Activated naive CD4-positive, alpha-beta T cell treated with anti-CD3 and anti-CD28 coated beads, Interleukin-2, amount 10 ng/mL, durations not matched to agents 7 days and 5 days (primary cell): ENCODE measurements at places on chromosomes 1 and 21.

DNA sequence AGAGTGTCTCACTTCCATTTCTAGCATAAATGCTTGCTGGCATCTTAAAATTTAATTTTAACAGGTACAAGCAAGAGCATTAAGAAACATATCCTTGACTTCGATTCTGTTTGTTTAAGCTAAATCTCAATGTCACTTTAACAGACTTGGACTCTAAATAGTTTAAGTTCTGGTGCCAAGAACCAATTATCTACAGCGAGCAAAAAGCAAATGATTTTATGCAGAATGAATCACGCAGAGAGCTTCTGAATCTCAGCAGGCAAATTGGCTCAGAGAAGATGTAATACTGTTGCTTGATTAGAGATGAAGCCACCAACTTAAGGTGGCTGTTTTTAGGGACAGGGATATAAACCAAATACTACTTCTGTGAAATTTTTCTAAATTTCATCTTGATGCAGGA lies 117.0 kb upstream of the PLD5 start:
- no peaks in the 10 kb centered on the region for H3K4me1 ChIP-seq
- no peaks in the 10 kb centered on the region for H3K27me3 ChIP-seq
- DNase-seq, result no peak
- no peak overlapping the region for H3K27ac ChIP-seq
- no peaks in the 10 kb centered on the region for H3K36me3 ChIP-seq
- H3K4me3 ChIP-seq, result no peak overlapping the region

DNA sequence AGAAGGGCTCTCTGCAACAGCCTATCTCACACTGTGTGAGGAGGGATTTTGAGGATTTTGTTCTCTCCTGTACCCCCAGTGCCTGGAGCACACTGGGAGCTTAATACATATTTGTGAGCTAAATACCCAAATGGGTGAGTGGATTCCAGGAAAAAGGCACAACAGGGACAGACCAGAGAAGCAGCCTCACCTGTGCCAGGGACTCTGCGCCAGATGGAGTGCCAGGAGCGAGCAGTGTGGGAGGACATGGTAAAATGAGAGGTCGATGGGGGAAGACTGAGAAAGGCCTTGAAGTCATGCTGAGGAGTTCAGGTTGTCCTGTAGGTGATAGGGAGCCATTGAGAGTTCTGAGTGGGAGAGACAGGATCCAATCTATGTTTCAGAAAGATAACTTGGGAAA lies 11.0 kb upstream of the KCNA2 start:
- peaks cover 13% of the 10 kb centered on the region for H3K36me3 ChIP-seq
- DNase-seq, result no peak
- peaks cover 62% of the 10 kb centered on the region for H3K4me1 ChIP-seq
- H3K4me3 ChIP-seq, result no peak overlapping the region
- H3K27me3 ChIP-seq, result peaks cover 18% of the 10 kb centered on the region

GRCh38 chr1:156226782-156227181 lies 14.0 kb downstream of the PMF1 start:
- no peaks in the 10 kb centered on the region for H3K27me3 ChIP-seq
- peaks cover 41% of the 10 kb centered on the region for H3K4me1 ChIP-seq
- H3K4me3 ChIP-seq, result no peak overlapping the region
- H3K27ac ChIP-seq, result peak overlapping the region; percentile 89

DNA sequence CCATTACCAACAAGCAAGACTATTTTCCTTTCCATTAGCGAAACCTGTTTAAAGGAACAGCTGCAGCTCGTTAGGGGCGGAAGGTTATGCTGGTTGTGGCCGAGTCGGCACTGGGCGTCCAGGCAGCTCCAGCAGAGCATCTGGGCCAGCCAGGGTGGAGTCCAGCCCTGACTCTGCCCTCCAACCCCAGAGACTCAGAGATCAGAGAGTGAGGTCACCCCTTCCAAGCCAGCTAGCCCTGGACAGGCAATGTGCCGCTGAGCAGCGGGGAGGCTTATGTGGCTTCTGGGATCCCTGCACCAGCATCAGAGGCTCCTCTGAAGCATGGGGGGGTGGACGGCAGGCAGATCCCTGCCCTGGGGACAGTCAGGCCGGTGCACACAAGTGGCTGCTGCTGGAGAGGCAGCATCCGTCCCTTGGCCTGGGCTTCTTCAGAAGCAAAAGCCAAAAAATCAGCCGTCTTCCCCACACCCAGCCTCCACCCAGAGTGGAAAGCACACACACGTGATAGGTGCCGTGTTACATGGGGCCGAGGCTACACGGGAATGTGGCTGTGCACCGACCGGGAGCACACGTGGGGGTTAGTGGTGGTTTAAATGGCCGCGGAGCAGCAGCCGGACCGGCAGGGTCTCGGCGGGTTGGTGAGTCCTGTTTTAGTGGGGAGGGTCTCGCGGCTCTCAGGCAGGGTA lies 30.1 kb downstream of the SLC66A1 start:
- H3K36me3 ChIP-seq, result peaks cover 43% of the 10 kb centered on the region
- no peak for DNase-seq
- H3K27ac ChIP-seq, result no peak overlapping the region
- H3K4me1 ChIP-seq, result no peaks in the 10 kb centered on the region

GRCh38 chr1:233512538-233512937 lies 101.4 kb upstream of the KCNK1 start:
- H3K4me1 ChIP-seq, result no peaks in the 10 kb centered on the region
- no peaks in the 10 kb centered on the region for H3K27me3 ChIP-seq
- no peak for DNase-seq
- no peaks in the 10 kb centered on the region for H3K36me3 ChIP-seq
- H3K4me3 ChIP-seq, result no peak overlapping the region

GRCh38 chr21:45891388-45892155 lies 90.0 kb upstream of the COL6A1 start:
- H3K36me3 ChIP-seq, result no peaks in the 10 kb centered on the region
- H3K27me3 ChIP-seq, result peaks cover 40% of the 10 kb centered on the region
- H3K4me3 ChIP-seq, result no peak overlapping the region
- H3K4me1 ChIP-seq, result peaks cover 63% of the 10 kb centered on the region
- DNase-seq, result no peak

DNA sequence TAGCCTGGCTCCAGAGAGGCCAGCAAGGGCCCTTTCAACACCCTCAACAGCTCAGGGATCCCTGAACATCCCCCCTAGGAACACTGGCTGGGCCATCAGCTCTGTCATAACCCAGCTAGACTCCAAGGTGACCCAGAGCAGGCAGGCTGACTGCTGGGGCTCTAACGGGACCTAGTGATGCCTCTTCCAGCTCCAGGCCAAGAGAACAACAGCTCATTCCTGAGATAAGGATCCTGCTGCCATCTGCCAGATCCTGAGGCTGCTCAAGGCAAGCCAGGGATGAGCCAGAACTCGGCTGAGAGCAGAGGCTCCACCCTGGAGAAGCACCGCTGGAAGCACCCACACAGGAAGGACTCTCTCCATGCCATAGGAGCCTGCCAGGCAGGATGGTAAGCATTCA lies 2.0 kb downstream of the VSIG8 start:
- no peak for DNase-seq
- H3K4me1 ChIP-seq, result no peaks in the 10 kb centered on the region
- H3K27ac ChIP-seq, result no peak overlapping the region
- peaks cover 18% of the 10 kb centered on the region for H3K27me3 ChIP-seq
- H3K36me3 ChIP-seq, result no peaks in the 10 kb centered on the region
- H3K4me3 ChIP-seq, result no peak overlapping the region

GRCh38 chr1:86542631-86543030 lies 4.2 kb upstream of the CLCA4 start:
- no peaks in the 10 kb centered on the region for H3K36me3 ChIP-seq
- no peaks in the 10 kb centered on the region for H3K4me1 ChIP-seq
- no peak overlapping the region for H3K27ac ChIP-seq
- no peak for DNase-seq
- no peak overlapping the region for H3K4me3 ChIP-seq

DNA sequence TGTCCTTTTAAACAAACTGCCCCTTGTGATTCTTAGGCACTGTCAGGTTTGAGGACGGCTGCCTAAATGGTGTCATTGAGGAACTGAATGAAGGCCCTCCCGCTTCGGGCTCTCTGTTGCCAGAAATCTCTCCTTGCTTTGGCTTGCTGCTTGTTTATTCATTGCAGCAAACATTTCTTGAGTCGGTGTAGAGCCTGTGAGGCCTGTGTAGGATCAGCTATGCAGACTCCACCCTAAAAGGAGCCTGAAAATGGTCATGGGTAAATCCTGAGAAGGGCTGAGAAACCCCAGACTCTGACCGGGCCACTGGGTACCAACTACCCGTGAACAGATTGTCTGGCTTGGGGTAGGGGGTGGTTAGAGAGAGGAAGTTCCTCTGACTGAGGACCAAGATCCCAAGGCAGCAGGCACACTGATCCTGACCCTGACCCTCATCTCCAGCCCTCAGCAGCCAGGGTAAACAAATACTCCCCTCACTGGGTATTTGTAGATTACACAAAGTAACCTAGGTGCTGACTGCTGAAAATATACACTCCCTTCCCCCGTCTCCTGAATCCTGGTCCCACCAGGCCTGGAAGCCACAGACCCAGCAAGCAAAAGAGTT lies 3.1 kb downstream of the IL6R start:
- DNase-seq, result no peak
- H3K4me1 ChIP-seq, result peaks cover 78% of the 10 kb centered on the region
- H3K4me3 ChIP-seq, result peak overlapping the region; percentile 84
- peaks cover 18% of the 10 kb centered on the region for H3K27me3 ChIP-seq
- peak overlapping the region; percentile 88 for H3K27ac ChIP-seq

DNA sequence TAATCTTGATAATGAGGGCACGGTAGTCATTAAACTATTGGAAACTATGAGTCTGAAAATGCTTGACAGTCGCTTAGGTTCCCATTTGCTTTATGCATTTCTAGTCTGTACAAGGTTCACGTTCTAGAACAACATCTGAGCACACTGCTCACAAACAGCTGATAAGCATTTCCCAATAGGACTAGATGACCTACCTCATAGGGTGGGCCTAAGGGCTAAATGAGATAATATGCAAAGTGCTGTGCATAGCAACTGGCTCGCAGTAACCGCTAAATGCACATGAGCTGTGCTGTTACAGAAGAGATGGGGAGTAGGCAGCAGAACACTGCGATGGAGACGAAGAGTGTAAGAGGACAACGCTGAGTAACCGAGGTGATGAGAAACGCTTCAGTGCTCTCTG lies 628.0 kb downstream of the SMYD3 start:
- DNase-seq, result no peak
- no peaks in the 10 kb centered on the region for H3K36me3 ChIP-seq
- no peaks in the 10 kb centered on the region for H3K27me3 ChIP-seq
- no peaks in the 10 kb centered on the region for H3K4me1 ChIP-seq
- H3K4me3 ChIP-seq, result no peak overlapping the region

GRCh38 chr1:218524526-218524925 lies 179.4 kb downstream of the TGFB2 start:
- DNase-seq, result no peak
- no peak overlapping the region for H3K4me3 ChIP-seq
- H3K27me3 ChIP-seq, result peaks cover 5% of the 10 kb centered on the region
- no peaks in the 10 kb centered on the region for H3K4me1 ChIP-seq
- no peak overlapping the region for H3K27ac ChIP-seq
- H3K36me3 ChIP-seq, result no peaks in the 10 kb centered on the region

DNA sequence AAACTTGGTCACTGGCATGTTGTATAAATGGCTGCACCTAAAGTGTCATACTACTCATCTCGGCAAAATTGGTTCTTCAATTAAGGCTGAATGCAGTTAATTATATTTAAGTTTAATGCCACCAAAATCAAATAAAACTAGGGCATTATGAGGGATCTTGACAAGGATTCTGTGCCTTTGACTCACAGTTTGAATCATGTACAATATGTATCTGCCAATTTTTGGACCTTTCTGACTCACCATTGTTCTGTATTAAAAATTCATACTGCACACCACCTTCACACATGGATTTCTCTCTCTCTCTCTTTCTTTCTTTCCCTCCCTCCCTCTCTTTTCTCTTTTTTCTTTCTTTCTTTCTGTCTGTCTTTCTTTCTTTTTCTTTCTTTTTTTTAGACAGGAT lies 14.1 kb upstream of the STXBP3 start:
- H3K4me1 ChIP-seq, result no peaks in the 10 kb centered on the region
- no peaks in the 10 kb centered on the region for H3K36me3 ChIP-seq
- peaks cover 39% of the 10 kb centered on the region for H3K27me3 ChIP-seq
- H3K27ac ChIP-seq, result no peak overlapping the region
- DNase-seq, result no peak

- H3K27me3 ChIP-seq, result no peaks in the 10 kb centered on the region
- no peaks in the 10 kb centered on the region for H3K36me3 ChIP-seq
- H3K4me1 ChIP-seq, result peaks cover 3% of the 10 kb centered on the region
- H3K27ac ChIP-seq, result no peak overlapping the region
- DNase-seq, result no peak
Measured at GRCh38 chr1:75273110-75273509, 138.9 kb downstream of the LHX8 start.

DNA sequence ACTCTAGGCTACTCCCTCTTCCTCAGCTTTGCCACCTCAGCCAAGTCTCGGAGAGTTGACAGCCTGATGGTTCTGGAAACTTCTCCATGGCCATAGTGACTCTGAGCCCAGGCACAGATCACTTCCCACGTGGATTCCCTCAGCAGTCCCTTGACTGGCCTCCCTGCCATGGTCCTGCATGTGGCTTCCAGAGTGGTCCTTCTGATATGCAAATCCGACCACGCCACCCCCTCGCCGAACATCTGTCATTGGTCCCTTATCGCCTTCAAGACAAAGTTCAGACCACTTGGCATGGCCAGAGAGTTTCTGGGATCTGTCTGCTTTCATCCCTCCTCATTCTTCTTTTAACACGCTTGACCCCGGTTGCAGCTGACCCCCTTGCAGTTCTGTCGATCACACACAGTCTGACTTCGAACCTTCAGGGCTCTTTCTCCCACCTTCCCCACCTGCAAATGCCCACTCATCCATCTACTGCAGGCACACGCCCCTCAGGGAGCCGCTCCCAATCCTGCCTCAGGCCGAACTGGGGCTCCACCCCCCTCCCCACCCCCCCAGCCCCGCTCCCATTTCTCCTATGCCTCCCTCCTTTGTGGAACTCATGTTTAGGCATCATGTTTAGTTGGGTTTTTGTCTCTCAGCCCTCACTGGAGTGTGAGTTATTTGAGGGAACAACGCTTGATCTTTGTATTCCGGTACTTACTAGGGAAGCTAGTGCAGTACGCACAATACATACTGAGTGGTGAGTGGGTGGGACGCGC lies 29.0 kb downstream of the KIAA1614 start:
- no peak for DNase-seq
- H3K36me3 ChIP-seq, result peaks cover 7% of the 10 kb centered on the region
- H3K27me3 ChIP-seq, result peaks cover 30% of the 10 kb centered on the region
- H3K4me1 ChIP-seq, result peaks cover 13% of the 10 kb centered on the region

- H3K36me3 ChIP-seq, result no peaks in the 10 kb centered on the region
- DNase-seq, result no peak
- H3K4me3 ChIP-seq, result no peak overlapping the region
- no peak overlapping the region for H3K27ac ChIP-seq
- H3K4me1 ChIP-seq, result no peaks in the 10 kb centered on the region
Measured at GRCh38 chr1:47824716-47825115, 172.5 kb downstream of the TRABD2B start.

- no peaks in the 10 kb centered on the region for H3K36me3 ChIP-seq
- H3K27ac ChIP-seq, result no peak overlapping the region
- H3K4me3 ChIP-seq, result no peak overlapping the region
- no peak for DNase-seq
- H3K27me3 ChIP-seq, result peaks cover 98% of the 10 kb centered on the region
Measured at GRCh38 chr1:110070282-110070669, 196 bp downstream of the ALX3 start.
